ENCODE measurements at places on chromosomes 7 and 10.

DNA sequence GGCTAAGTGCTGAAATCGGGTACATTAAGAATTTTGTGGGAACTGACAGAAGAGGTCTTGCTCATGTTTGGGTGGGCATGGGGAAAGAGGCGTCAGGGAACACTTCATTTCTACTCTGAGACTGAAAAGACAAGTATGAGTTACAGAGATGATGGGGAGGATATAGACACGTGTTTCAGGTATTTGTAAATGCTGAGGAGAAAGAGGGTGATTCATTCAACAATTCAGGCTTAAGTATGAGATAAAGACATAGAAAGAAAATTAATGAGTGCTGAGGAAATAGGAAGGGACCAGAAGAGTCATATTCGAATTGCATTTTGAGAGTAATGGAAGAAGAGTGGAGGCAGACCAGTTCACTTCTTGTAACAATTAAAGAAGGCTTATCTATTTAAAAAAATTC, 143.6 kb downstream of the HBP1 start:
- no peak for DNase-seq

GRCh38 chr10:116398224-116398623, 29.4 kb upstream of the PNLIPRP3 start:
- no peak for DNase-seq

DNA sequence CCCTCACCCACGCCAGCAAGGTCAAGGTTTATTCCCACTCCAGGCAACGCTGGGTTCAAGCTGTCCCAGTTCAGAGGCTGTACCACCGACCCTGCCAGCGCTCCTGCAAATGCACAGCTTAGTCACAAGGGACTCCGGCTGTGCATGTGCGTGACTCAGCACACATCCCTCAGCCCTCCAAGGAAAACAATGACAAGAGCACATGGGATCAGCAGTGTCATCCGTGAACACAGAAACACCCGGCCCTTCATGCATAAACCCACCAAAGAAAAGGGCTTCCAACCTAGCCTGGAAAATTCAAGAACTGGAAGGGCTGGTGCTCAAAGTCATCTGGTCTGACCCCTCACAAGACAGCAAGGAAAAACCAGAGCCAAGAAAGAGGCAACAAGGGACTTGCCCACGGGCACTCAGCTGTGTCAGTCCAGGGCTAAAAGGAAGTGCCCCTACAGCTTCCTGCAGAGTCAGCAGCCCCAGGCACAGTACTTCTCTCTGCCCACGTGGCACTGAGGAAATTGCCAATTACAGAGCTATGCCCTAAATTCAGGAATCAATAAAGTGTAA, 106.1 kb downstream of the KCNMA1 start:
- DNase-seq: peak; percentile 32

GRCh38 chr10:43194859-43195258, 56.6 kb downstream of the CSGALNACT2 start:
- DNase-seq: no peak

DNA sequence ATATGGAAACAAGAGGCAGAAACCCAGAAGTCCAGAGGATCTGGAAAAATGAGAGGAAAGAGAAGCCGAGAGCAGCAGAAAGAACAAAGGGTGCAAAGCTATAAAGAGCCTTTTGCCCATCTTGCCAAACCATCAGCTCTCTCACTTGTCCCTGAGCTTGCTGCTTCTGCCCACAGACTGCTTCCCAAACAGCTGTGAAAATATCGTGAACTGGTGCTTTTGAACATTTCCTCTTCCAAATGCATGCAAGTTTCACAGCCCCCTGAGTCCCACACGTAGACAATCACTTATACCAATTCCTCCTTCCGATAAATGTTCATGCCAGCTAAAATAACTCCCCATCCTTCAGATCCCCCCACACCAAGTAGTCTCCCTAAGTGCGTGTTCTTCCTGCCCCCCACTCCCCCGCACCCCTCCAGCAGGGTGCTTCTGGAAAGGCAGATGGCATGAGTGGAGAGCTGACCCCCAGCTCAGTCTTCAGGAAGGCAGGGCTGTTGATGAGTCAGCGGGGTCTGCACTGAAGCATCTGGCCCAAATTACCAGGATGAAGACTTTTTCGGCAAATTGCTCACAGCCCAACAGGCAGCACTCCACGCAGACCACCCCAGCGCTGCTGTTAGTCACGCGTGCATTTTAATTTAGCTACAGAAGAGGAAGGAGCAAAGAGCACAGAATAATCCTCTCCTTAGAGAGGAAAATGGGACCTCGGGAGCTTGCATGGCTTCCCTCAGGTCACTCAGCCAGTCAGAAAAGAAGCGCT, 76.1 kb upstream of the KCNMA1 start:
- DNase-seq: no peak

GRCh38 chr10:34166823-34167222, 648.3 kb downstream of the PARD3 start:
- DNase-seq: no peak

- no peak for DNase-seq
Observed at GRCh38 chr7:131769241-131769640, 212.8 kb upstream of the PODXL start.

- no peak for DNase-seq
Observed at GRCh38 chr7:155590215-155591018, 44.1 kb upstream of the CNPY1 start.

Measured in Calu3 (cell line).